Sciatic nerve (tissue), 2 donors: ENCODE measurements at places on chromosomes 6 and 20. TPM values are rescaled to one million over a fixed set of nuclear protein-coding genes. Genes with fewer than 3 reads are reported as not detected.

Gene RSPH4A
- 0.18 TPM for total RNA-seq

Gene JARID2
- 12.7 TPM for total RNA-seq

Gene MEI4
- total RNA-seq: 0.13 TPM

DNA sequence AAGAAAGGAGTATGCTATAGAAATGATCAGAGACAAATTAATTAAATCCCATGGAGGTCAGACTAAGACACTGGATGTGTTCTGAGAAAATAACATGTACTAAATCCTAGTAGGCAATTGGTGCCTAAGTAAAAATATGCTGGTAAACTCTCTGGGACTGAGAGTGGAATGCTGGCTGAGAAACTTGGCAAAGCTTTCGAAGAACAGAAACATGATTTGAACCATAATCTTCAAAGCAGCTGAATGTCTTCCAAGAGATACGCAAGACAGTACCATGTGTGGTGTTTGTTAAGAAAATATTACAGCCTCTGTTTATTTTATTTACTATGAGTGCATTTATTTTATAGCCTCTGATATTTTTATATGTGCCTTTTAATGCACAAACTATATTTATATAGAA lies 55.2 kb downstream of the EFHC1 start:
- no peak for DNase-seq

GRCh38 chr6:3913077-3913957 lies 64.1 kb downstream of the FAM50B start:
- DNase-seq: peak; percentile 70

DNA sequence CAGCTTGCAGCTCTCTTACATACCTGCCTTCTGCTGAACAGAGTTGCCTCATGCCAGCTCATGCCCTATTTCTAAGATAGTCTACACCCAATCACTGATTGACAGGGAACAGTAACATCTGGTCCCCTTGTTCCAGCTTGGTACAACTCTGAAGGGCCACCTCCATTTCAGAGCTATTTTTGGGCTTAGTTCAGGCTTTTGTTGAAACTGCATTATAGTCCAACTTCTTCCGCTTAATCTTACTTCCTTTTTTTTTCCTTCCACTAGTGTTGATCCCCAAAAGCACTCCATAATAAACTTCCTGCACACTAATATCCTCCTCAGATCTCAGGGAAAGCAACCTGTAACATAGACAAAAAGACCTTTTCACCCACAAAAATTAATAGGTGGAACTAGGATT lies 65.7 kb upstream of the TNFRSF21 start:
- no peak for DNase-seq

- no peak for DNase-seq
These were observed 97.9 kb upstream of the SNX9 start for GRCh38 chr6:157724960-157725741.
